ENCODE measurements at places on chromosomes 4 and X. TPM values are rescaled to one million over a fixed set of nuclear protein-coding genes. Genes with fewer than 3 reads are reported as not detected.
A peak's percentile ranks its signal among the peaks of the same experiment; 100 is the strongest.

The PLK4 gene
- polyA plus RNA-seq = 21.1 TPM

DNA sequence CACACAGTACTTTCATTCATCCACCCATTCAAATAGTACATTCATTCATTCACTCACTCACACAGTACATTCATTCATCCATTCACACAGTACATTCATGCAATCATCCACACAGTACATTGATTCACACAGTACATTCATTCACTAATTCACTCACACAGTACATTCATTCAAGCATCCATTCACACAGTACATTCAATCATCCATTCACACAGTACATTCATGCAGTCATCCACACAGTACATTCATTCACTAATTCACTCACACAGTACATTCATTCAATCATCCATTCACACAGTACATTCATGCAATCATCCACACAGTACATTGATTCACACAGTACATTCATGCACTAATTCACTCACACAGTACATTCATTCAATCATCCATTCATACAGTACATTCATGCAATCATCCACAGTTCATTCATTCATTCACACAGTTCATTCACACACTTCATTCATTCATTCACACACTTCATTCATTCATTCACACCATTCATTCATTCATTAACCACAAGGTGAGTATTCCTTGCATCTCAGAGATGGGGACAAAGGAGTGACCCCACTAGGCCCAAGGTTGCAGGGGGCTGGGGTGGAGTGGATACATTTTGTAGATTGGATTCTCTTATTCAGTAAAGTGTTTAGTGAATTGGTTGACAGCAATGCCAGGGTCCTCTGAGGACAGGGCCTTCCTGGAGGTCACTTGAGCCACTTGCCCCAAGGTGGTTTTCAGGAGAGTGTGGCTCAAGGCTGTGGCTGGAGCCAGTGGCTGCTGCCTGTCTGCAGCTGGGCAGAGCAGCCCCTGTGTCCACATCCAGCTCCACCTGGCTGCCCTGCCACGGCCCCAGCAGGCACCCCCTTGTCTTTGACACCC is 4.3 kb upstream of the SPON2 start:
- DNase-seq = no peak

- no peak for DNase-seq
Observed at GRCh38 chr4:8015512-8015911, 75.9 kb upstream of the AFAP1 start.

DNA sequence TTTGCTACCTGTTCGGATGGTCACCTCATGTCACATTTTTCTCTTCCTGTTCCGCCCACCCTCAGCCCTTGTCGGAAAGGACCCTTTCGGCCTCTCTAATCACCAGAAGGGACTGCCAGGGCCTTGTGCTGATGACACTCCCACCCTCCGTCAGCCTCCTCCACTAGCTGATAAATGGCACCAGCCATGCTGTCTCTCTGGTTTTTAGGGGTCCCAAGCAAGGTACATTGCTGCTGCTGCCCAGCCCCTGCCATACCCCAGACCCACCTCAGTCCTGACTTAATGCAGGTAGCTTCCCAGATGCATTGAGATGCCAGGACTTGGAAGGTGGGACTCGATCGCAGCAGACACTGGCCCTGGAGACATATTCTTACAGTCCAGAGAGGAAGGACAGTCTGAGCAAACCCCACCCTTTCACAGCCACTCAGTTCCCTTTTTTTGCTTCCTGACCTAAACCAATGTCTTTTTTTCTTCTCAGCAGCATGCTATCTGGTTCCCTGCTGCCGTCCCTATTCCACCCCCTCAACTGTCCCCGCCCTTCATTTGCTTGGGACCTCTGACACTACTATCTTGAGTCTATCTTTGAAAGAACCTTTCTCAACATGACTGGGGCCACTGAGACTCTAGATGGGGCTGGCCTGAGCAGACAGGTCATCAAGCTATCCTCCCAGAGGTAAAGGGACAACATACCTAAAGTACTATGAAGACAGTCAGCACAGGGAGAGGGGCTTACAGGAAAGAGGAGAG is at the start of gene BTK:
BTK (minus strand) TSS at position 397 of the 747 bp plus-strand sequence. CDS start 10,907 bp downstream, outside the sequence.
- DNase-seq = no peak

- DNase-seq = peak; percentile 7
Observed at GRCh38 chrX:40573763-40574162, 7.0 kb upstream of the ATP6AP2 start.

The PABPC5 gene
- polyA plus RNA-seq = 2.3 TPM

The SSX2 gene
- not detected for polyA plus RNA-seq

The UGT2B10 gene
- polyA plus RNA-seq = not detected

The STPG2 gene
- not detected for polyA plus RNA-seq

- no peak for DNase-seq
Observed at GRCh38 chrX:39750256-39750790, 347.4 kb downstream of the BCOR start.

The MSANTD1 gene
- 0.02 TPM for polyA plus RNA-seq

The TACR3 gene
- 0.01 TPM for polyA plus RNA-seq

GRCh38 chrX:21932292-21933002 is 8.1 kb upstream of the SMS start:
- DNase-seq = peak; percentile 94

GRCh38 chr4:54683616-54684346 is 26.0 kb downstream of the KIT start:
- DNase-seq = no peak

The ATOH1 gene
- not detected for polyA plus RNA-seq
